NCI-H1417 treated with DMSO at 0.1 percent for 48 hours (cell line): ENCODE measurements at places on chromosomes 5 and 9.

- DNase-seq, result no peak
Measured at GRCh38 chr9:38445154-38446043, 21.1 kb upstream of the IGFBPL1 start.

DNA sequence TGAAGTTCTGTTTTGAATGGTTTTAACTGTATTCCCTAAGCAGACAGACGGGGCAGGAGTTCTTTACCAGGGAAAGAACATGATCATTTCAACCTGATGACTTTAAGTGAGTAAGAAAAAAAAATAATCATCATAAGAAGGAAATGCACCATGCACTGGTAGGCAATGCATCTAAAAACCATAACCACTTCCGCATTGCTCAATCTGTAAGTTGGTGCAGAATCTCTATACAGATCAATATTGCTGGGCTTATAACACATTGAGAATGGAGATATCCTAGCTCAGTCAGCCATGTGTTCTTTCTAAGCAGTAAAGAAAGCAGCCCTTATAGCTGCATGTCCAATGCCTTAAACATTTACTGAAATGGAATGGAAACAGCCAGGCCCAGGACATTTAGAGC lies 407.1 kb upstream of the DMAC1 start:
- DNase-seq, result no peak

GRCh38 chr9:136551401-136552116 lies 5.7 kb upstream of the NOTCH1 start:
- DNase-seq, result no peak

GRCh38 chr5:90855296-90856010 lies 296.9 kb downstream of the ADGRV1 start:
- DNase-seq, result no peak

GRCh38 chr5:76470976-76471375 lies 67.9 kb downstream of the IQGAP2 start:
- no peak for DNase-seq

- DNase-seq, result no peak
Measured at GRCh38 chr5:40834391-40834848, 602 bp downstream of the RPL37 start.

- DNase-seq, result no peak
Measured at GRCh38 chr9:73216100-73216499, 64.4 kb downstream of the ANXA1 start.

GRCh38 chr5:11104651-11105112 lies 343.6 kb upstream of the DAP start:
- no peak for DNase-seq

GRCh38 chr5:174816858-174817257 lies 92.5 kb downstream of the MSX2 start:
- DNase-seq, result no peak

- DNase-seq, result peak; percentile 62
Measured at GRCh38 chr9:130682421-130683121, 11.0 kb upstream of the EXOSC2 start.

GRCh38 chr9:130672933-130673615 lies 8.7 kb downstream of the PRDM12 start:
- no peak for DNase-seq

GRCh38 chr9:98584059-98584458 lies 124.7 kb downstream of the GABBR2 start:
- DNase-seq, result no peak

DNA sequence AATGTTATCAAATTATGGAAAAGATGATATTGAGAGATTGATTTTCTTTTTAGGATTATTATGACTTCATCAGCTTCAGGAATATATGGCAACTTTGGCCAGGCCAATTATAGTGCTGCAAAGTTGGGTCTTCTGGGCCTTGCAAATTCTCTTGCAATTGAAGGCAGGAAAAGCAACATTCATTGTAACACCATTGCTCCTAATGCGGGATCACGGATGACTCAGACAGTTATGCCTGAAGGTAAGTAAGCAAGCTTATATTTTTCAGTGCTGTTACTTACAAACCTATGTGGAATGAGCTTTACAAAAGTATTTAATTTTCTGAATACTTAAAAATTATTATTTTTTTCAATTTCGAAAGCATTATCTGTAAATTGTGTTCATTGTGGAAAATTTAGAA lies 26.5 kb downstream of the HSD17B4 start:
- no peak for DNase-seq
